Esophagus squamous epithelium (tissue), 5 donors: ENCODE measurements at places on chromosomes 13 and 19.

GRCh38 chr19:28388988-28389387 is 824.0 kb downstream of the UQCRFS1 start:
- no peak for DNase-seq

DNA sequence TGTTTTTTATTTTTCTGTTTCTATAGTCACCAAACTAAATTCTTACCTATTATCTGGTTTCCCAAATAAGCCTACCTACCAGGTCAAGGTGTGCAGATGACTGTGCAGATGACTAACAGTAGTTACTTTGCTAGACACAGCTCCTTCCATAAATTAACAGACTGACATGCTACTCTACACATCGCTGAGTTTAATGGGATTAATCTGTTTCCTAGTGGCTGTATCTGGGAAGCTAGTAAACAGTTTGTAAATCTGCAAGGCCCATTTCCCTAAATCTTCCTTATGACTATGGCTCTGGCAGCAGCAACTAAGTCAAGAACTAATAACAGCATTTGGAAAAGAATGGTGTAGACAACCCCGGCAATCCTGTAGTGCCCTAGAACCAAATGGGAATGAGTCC is 27.9 kb downstream of the MIPEP start:
- DNase-seq = no peak

DNA sequence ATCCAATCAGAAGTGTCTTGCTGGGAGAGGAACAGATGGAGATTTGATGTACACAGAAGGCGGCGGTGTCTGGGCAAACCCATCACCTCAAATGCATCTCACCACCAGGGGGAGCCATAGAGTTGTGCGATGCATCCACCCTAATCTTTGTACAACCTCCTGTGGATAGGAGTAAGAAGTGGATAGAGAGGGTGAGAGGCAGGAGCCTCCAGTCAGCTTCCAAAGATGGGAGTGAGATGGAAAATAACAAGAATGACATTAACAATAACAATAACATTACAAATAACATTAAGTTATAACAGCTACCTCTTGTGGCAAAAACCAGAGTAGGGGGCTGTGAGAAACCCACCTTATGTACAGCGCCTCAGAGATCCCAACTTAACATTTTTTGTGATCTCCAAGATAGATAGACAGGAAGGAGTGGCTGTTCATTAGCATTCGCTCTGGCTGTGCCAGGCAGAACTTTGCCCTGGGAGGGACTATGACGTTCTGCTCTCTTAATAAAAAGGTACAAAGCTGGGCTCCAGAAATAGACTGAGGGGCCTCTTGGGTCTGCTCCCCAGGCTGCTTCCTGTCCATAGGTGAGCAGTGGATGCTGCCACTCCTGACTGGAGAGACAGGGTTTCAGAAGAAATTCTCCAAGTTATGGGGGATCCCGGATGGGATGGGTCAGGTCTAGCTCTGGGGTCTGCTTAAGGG is 5.2 kb upstream of the CEACAM18 start:
- DNase-seq = no peak

DNA sequence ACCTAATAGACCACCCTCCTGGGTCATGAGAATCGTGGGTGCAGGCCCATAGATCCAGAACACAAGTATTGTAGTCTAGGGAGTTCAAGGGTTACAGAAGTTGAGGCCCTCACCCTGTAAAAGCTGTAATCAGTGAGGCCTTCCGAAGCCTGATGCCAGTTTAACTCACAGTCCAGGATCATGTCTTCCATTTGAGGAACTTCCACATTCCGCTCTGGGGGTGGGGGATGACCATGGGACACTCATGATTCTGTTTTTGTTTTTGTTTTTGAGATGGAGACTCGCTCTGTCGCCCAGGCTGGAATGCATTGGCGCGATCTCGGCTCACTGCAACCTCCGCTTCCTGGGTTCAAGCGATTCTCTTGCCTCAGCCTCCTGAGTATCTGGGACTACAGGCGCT is 1.7 kb upstream of the RASIP1 start:
- no peak for DNase-seq

- DNase-seq = no peak
Observed at GRCh38 chr19:40192758-40193586, 1.7 kb downstream of the MAP3K10 start.
